ENCODE measurements at places on chromosomes 7 and 10.

DNA sequence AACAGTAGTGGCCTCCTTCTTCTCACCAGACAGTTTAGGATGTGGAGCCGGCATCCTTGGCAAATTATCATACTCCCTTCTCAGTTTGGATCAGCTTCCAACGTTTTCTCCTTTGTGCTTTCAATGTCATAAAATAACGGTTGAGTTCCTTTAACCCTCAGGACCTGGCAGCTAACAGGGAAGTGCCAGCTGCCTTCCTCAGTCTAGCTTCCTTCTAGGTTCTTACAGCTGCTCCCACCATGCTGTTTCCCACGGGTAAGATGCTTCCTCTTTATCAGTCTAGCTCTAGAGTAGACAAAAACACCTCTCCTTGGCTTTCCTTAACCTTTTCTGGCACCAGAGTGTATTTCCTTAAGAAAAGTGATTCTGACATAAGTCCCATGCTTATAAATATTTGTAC, 33.2 kb downstream of the BLVRA start:
- DNase-seq: no peak

DNA sequence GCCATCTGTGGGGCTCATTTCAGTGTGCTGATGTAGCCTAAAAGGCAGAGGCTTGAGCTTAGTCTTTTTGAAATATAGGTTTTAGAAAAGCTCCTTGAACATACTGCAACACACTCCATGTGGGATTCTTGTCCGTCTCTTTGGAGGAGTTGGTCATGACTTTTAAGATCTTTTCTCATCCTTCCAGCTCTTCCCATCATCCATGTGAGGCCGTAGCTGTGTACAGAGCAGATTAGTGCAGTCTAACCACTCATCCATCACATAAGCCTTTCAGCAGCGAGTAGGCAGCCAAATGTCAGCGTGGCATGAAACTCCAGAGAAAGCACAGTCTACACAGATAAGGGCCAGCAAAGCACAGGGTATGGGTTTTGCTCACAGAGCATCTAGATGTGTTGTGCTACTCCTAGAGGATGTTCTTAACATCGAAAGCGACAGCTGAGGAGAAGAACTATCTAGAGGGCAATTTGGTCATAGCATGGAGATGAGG, 28.1 kb upstream of the NPVF start:
- no peak for DNase-seq

DNA sequence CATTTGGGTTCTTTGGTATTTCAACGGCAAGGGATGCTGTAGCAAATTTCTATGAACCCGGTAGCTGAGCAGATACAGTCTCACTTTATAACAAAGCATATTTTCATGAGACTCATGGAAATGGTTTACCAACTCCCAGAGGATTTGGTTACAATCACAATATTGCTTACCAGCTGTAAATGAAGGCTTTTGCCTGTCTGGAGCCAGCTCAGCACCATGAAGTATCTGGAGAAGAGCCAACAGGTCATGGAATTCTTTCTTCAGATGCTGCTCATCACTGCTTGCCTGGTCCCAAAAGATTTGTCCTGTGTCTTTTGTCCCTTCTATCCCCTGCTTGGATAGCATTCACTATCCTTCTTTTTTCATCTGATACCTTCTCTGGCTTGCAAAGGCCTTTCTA, 316.9 kb upstream of the PHYHIPL start:
- DNase-seq: no peak

- no peak for DNase-seq
Measured at GRCh38 chr10:42997151-42997848, 79.6 kb upstream of the RET start.

DNA sequence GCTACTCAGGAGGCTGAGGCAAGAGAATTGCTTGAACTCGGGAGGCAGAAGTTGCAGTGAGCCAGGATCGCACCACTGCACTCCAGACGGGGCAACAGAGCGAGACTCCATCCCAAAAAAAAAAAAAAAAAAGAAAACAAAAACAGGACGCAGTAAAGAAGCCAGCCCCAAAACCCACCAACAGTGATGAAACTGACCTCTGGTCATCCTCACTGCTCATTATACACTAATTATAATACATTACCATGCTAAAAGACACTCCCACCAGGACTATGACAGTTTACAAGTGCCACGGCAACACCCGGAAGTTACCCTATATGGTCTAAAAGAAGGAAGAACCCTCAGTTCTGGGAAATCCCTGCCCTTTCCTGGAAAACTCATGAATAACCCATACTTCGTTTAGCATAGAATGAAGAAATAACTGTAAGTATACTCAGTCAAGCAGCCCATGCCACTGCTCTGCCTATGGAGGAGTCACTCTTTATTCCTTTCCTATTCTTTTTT, 40.0 kb upstream of the EIF4H start:
- no peak for DNase-seq

GRCh38 chr10:22816298-22816653, 101.9 kb upstream of the PIP4K2A start:
- no peak for DNase-seq

- no peak for DNase-seq
Measured at GRCh38 chr10:63651864-63652263, 130.7 kb downstream of the REEP3 start.

GRCh38 chr7:30510124-30511075, 5.8 kb upstream of the GGCT start:
- no peak for DNase-seq

DNA sequence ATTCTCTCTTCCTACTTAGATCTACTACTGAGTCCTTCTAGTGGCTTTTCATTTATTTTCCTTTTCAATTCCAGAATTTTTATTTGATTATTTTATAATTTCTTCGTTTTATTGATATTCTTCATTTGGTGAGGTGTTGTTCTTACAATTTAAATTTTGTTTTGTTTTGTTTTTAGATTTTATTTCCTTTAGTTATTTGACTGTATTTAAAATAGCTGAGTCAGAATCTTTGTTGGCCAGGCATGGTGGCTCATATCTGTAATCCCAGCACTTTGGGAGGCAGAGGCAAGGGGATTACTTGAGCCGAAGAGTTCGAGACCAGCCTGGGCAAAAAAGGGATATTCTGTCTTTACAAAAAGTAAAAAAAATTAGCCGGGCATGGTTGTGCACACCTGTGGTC, 36.1 kb downstream of the AKAP9 start:
- DNase-seq: no peak
